H1 (cell line): ENCODE measurements at places on chromosomes 4 and X.

DNA sequence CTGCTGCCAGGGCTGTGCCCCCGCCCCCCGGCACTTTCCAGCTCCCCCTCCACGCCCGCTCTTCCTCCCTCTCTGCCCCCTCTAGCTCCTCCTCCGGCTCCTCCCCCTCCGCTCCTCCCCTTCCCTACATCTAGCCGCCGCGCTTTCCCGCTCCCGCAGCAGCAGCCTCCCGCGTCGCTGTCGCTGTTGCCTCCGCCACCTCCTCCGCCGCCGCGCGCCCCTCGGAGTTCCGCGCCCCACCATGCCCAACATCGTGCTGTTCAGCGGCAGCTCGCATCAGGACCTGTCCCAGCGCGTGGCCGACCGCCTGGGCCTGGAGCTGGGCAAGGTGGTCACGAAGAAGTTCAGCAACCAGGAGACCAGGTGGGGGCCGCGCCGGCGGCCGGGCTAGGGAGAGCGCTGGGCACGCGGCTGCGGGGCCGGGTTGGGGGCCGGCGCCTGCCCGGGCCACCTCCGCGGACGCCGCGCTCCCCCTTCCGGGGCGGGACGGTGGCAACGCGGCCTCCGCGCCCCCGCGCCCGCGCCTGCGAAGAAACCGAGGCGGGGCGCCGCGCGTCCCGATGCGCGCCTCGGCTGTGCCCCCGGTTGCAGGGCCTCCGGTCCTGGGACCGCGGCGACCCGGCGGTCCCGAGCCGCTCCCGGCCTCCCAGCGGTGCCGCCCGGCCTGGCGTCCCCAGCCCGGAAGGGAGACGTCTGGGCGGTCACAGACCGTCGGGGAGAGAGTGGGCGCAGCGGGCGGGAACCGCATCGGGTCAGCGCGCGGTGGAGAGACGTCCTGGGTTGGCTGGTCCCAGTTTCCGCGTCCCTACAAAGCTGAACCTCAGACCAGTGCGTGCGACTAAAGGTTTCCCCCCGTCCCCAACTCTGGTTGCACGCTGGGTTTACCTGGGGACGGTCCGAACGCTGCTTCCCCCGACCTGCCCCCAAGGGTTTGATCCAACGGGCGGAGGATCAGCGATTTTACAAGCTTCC, at the start of gene PRPS2:
PRPS2 (plus strand) TSS at position 156 of the 972 bp plus-strand sequence; CDS start at position 242, 86 bp downstream.
- no peak for DNase-seq

- no peak for DNase-seq
Measured at GRCh38 chr4:145618210-145618931, 814 bp upstream of the MMAA start.

GRCh38 chrX:151177141-151178027, 1.0 kb downstream of the GPR50 start:
- peak; percentile 66 for DNase-seq

DNA sequence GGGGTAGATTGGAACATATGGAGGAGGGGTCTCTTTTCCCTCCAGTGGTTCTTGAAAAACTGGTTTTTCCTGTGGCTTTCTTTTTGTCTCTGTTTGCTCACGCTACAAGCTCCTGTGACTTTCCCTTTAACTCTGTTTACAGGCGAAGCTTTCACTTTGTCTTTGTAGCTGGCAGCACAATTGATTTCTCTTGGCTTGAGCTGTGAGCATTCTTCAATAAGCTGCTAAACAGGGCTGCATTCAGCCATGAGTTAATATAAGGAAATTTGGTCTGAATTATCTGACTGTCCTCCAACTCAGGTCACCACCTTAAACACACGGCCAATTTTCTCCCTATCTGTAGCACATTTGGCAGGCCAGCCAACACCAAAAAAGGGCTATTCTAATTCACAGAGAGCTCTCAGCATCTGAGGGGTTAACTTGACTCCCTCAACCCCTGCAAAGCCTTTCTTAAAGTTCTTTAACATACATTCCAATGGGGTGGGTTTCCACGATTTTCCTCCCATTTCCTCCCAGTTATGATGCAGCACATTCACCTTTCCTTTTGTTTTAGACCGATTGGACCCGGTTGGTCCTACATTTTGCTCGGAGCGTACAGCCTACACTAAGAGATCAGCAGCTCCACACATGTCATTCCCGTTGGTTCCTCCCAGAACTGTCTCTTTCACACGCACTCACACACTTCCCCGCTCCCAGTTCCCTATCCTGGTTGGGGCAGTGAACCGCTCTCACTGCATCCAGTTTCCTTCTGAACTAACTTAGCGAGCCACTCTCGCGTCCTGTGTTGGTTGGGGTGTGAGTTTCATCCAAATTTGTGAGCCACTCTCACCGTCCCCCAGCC, 45.4 kb downstream of the UGT2A3 start:
- DNase-seq = no peak
